ENCODE measurements at places on chromosomes 3 and 15.

- DNase-seq: no peak
These were observed 873.8 kb downstream of the ROBO2 start for GRCh38 chr3:77913524-77914174.

GRCh38 chr3:191331388-191331787 is 1.1 kb upstream of the UTS2B start:
- DNase-seq: no peak

DNA sequence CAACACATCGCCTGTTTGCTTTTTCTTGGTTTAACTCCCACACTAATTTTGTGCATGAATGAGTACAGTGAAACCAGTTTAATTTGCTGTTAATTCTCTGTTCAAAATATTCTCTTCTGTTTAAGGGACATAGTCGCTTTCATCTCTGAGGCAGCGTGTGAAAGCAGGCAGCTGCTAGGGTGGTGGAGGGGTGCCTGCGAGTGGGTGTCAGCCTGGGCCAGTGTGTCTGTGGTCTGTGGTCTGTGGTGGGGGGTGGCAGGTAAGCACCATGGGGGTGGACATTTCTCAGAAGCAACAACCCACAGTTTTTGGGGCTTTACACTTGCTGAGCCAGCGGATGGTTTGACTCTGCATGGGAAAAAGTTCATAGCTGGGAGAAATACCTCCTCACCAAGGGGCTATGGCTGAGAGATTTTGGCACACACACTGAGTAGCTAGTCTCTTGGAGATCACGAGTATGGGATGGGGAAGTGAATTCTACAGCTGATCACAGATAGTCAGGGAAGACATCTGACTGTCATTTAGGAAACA is 109.2 kb downstream of the EPHB1 start:
- DNase-seq: no peak

DNA sequence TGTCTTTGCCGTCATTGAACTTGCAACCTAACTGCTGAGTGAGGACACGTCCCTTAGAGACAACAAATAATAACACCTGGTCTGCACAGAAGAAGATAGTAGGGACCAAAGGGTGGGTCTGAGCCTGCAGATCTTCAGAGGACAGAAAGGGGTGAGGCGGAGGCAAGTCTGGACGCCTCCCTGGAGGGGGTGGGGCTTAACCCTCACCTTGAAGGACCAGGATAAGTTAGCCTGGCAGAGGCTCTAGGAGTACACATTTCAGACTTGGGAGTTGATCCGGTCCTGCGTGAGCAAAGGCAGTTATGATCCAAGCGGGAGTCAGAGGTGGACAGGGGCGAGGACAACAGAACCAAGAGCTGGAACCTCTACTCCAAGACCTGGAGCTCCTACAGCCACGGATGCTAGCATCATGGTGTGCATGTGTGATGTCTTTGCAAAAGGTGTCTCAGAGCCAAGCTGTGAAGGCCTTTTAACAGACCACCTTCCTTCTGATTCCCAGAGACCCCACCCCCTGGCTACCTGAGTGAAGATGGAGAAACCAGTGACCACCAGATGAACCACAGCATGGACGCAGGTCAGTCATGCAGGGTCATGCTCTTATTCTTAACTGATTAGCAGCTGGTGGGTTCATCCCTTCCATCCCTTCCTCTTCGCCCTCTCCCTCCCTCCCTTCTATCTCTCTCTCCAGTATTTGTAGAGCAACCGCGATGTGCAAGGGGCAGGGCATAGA is 88.0 kb downstream of the AAGAB start:
- no peak for DNase-seq

DNA sequence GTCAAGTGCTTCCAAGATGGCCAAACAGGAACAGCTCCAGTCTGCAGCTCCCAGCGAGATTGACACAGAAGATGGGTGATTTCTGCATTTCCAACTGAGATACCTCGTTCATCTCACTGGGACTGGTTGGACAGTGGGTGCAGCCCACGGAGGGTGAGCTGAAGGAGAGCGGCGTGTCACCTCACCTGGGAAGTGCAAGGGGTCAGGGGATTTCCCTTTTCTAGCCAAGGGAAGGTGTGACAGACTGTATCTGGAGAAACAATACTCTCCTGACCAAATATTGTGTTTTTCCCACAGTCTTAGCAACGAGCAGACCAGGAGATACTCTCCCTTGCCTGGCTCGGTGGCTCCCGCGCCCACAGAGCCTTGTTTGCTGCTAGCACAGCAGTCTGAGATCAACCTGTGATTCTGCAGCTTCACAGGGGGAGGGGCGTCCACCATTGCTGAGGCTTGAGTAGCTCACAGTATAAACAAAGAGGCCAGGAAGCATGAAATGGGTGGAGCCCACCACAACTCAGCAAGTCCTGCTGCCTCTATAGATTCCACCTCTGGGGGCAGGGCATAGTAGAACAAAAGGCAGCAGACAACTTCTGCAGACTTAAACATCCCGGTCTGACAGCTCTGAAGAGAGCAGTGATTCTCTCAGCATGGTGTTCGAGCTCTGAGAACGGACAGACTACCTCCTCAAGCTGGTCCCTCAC is 293.5 kb upstream of the SUCLG2 start:
- no peak for DNase-seq

DNA sequence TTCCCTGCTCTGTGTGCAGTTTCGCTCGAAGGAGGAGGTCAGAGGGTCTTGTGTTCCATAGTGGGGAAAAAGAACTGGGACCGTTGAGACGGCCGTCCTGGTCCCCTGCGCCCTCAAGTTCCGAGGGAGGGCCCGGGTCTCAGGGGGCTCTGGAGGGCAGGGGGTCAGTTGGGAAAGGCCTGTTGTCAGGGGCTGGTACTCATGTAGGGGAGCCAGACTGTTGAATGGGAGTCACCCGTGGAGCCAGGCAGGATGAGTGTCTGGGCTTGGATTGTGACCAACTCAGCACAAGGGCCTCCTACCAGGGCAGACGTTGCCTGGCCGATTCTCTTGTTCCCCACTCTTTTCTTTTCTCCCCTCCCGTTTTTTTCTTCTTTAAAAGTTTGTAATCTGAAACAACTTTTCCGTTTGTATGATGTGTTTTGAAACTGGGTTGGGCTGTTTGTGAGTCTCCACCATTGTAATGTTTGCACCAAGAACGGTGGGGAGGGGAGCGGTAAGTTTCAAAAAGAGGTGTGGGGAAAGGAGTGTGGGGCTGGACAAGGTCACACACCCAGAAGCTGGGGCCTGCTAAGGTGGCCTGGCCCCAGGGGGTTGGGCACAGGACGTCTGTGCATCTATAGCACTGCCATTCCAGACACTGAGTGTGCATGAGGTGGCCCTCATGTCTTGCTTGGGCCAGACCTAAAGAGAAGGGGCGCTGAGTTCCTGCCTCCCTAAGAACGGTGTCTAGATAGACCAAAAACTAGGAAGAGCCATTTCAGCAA is 1.1 kb downstream of the CMTM7 start:
- DNase-seq: no peak

DNA sequence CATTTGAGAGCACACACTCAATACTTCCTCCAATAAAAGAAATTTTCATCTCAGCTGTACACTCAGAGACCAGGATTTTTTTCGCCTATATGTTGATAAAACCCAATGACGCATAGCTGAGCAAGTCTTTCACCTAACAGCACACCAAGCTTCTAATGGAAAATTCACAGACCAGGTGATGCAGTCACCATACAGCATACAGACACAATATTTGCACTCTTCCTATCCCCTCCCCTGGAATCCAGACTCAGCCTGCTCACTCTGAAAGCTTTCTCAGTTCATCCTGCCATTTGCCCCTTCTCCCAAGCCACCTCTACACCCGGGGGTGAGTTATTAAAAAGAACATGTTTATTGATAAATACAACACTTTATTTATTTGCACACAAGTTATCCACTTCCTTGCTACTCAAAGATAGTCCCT is 1.7 kb downstream of the TBC1D5 start:
- DNase-seq: no peak

DNA sequence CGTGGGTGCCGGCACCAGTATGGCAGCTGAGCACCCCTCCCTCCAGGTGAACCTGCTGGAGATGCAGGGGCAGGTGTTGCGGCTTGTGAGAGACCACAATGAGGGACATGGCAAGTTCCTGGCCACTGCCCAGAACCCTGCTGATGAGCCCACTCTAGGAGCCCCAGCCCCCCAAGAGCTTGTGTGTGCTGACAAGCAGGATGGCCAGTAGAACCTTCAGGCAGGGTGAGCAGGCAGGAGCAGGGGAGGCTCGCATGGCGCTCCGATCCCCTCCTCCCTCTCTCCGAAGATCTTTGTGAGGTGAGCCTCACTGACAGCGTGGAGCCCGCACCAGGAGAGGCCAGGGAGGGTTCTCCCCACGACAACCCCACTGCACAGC is 29.8 kb downstream of the NGRN start:
- no peak for DNase-seq

All from brain pericyte (primary cell).